ENCODE measurements at places on chromosomes 6 and 20.

DNA sequence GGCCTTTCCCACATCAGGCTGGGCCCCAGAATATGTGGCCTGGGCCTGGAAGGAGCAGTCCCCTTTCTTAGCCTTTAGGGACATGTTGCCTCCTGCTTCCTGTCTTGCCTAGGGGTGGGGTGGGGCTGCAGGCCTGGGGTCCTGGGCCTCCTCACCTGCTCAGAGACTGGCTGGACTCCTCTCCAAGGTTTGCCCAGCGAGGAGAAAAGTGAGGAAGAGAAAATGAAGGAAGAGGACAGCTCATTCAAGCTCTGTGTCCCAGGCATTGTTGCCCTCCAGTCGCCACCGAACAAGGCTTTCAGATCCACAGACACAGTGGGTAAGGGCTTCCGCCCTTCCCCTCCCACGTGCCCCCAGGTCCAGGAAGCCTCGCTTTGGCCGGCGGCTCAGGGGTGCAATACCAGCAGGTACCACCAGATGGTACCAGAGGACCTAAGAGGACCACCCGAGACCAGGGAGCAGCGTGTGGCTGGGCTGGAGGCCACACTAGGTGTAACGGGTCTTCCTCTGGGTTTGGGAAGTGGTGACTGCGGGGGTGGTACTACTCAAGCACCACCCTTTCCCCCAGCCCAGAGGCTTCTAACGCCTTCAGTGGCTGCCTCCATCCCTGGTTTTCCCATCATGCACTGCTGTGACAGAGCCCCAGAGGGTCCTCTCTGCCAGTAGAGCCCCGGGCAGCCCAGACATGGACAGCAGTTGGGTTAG, 5.5 kb upstream of the BAK1 start:
- peak; percentile 72 for DNase-seq

DNA sequence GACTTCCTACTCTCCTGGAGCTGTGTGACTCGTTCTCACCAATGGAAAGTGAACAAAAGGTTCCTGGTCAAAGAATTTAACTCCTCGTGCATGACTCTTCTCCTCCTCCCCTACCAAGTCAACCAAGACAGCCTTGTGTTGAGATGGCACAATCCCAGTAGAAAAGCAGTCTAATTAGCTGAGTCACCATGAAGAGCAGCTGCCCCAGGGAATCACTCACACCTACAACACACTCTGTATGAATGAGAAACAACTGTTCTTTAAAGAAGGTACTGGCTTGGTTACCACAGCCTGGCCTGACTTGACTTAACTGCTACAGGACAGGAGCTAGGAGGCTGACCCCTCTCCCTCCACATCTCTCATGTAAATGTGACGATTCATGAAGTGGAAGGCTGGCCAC, 2.9 kb upstream of the HLA-DOB start:
- DNase-seq, result no peak

GRCh38 chr6:154111025-154111424, 72.0 kb downstream of the OPRM1 start:
- DNase-seq, result no peak

DNA sequence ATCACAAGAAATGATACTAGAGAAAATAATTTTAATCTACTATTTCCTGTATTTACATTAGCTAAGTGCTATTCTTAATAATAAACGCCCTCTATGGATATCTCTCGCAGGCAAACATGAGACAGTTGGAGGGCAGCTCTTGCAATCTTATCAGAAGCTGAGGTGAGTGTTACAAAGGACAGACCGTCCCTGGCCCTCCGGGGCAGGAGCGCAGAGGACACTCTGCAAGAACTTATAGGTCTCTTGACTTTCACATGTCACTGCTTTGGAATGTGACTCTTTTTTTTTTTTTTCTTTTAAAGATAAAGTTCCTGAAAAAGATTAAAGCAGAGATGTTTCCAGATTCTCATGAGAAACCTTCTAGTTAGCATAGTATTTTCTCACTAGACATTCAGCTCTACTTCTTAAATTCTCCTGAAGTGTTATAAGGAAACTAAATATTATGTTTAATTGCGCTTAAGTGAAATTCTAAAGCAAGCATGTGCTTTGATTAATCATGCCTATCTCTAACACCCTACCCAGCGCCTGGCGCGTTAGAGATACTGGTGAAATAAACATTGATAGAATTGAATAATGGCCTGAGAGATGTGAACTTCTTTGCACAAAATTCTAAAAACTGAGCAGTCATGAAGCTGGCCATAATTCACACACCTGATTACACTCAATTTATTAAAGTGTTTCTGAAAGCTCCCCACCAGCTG, 57.4 kb downstream of the SYTL3 start:
- no peak for DNase-seq

GRCh38 chr20:16385462-16385861, 187.8 kb downstream of the KIF16B start:
- DNase-seq, result no peak

- DNase-seq, result no peak
Observed at GRCh38 chr20:63091901-63092659, 85.3 kb upstream of the BHLHE23 start.

GRCh38 chr6:31305703-31306219, 33.9 kb upstream of the HLA-C start:
- DNase-seq, result no peak

- DNase-seq, result no peak
Observed at GRCh38 chr6:20846602-20847028, 312.4 kb downstream of the CDKAL1 start.

DNA sequence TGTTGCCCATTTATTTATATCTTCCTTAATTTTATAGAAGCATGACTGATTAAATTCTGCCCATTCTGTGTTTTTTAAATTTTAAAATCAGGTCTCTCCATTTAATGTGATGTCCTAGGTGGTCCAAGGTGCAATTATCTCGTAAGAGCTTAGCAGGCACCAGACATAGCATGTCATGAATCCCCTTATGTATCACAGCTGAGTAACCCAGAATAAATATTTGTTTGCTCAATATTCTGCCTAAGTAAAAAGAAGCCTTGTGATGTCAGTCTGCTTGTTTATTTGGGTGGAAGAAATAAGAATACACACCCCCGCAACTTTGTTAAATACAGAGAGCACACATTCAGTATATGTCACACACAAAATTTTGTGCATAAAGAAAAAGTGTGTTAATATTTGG, 211.3 kb downstream of the FARS2 start:
- DNase-seq, result no peak

- no peak for DNase-seq
Observed at GRCh38 chr6:18477301-18477941, 90.3 kb downstream of the RNF144B start.

DNA sequence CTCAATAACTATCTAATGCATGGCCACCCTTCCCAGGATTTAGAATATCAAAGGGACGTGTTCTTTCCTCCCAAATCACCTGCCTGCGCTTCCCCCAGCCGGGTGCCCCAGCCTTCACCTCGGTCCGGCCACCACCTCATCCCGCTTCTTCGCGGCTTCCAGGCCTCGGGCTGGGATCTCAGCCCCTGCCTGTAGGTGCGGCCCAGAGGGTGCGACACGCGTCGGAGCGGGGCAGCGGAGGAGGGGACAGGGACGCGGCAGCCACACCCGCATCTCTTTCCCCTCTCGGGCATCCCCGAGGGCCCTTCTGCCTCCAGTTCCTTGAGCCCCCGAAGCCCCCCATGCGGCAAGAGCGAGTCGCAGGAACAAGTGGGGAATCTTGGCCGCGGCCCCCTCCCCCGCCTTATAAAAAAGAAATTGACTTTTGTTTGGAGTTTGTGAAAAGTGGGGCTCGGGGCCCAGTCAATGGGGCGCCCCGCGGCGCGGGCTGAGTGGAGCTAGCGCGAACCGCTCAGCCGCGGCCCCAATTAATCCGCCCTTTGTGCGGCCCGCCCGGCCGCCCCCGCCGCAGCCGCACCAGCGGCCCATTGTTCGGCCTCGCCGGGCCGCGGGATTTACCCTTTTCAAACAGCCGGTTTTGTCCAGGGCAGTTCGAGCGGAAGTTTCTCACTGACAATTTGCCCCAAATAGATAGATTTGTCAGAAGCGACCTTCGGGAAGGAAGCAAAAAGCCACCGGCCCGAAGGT, 8.4 kb upstream of the NR2E1 start:
- no peak for DNase-seq

DNA sequence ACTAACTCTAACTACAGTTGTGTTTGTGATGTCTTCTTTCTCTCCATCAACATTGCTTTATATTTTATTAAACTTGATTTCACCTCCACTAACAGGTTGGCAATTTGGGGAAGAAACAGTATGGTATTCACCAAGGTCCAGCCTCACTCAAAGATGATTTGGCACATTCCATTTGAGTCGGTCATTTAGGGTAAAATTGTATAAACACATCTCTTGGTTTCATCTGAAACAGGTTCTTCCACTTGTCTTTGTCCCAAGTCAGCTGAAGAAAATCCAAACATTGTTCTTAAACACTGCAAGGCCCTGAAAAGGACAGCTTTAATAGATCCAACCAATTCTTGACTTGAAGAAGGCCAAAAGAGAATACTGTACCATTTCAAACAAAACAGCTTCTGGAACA, 104.9 kb upstream of the NT5E start:
- DNase-seq, result no peak

- DNase-seq, result no peak
Observed at GRCh38 chr6:137272403-137272802, 53.2 kb upstream of the IFNGR1 start.

DNA sequence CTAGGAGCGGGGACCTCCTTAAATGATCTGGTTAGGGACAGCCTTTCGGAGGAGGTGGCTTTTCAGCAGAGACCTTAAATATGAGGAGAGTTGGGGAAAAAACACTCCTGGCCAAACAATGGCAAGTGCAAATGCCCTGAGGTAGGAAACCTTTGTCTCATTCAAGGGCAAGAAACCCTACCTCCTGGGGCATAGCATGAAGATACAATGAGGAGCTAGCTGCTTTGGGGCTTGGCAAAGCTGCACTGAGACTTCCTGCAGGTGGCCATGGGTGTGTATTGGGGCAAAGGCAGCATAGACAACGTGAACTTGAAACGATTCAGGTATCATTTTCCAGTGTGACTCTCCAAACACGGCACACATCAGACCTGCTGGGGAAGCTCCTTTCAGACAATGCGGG, 30.7 kb downstream of the PMEPA1 start:
- no peak for DNase-seq

DNA sequence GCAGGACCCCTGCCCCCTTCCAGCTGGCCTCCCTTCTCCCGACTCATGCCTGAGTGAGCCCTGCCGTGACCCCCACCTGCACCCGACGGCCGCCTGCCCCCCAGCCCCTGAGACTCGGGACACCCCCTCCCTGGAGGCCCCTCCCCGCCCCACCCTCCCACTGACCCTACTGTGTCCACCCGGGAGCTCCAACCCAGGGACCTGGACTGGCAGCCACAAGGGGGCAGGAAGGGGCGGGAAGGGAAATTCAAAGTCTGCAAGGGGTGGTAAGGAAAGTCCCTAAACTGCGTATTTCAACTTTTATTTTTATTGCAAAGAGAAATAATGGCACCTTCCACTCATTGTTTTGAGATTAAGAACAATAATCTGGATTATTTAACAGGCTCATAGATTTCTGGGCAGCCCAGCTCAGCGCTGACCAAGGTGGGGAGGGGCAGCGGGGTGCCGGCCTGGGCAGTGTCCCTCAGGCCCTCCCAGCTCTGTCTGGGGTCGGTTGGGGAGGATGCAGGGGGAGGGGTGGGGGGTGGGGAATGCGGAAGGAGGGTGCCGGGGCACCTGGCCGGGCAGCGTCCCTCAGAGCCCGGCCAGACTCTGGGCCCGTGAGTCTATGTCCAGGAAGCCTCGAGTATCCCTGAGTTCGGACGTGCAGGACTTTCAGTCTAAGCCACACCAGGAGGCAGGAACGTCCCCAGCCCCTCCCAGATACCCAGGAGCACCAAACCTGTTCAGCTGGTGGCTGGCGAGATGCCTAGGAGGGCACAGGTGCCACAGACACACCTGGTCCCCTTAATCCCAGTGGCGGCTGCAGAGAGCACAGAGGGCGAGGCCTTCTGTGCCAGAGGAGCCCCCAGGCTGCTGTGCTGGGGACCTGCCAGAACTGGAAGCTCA, 1.3 kb upstream of the PTK6 start:
- peak; percentile 92 for DNase-seq

- no peak for DNase-seq
Observed at GRCh38 chr20:3927486-3928291, 38.5 kb downstream of the PANK2 start.

GRCh38 chr20:8244637-8245036, 112.6 kb downstream of the PLCB1 start:
- DNase-seq, result peak; percentile 39

- no peak for DNase-seq
Observed at GRCh38 chr20:12570371-12570770, 438.4 kb upstream of the SPTLC3 start.

DNA sequence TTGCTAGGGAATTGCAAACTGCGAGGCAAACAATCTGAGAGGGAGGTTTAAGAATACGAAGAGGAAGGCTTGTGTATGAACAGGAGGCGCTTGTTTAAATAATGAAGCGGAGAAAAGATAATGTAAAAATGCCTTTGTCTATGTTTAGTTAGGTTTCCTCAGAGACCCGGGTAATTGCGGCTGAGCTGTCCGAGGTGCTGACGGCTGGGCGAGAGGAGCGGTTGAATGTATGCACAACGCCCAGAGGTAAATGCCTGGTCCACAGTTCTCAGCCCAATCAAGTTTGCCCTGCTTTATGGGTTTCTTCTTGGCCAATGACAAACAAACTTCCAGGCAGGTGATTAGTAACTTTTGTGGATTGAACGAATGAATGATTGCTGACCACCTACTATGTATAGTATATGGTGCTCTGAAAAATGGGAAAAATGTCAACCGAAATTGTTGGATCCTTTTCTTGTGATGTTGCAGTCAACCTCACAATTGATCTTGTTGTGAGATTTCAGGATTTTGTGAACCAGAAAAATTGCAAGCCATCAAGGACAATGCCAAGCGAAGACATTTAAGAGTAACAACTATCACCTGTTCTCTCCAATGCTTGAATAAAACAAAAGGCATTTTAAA, 38.3 kb upstream of the SLC32A1 start:
- DNase-seq, result peak; percentile 14

- DNase-seq, result no peak
Observed at GRCh38 chr20:18984238-18985200, 170.9 kb downstream of the SCP2D1 start.

DNA sequence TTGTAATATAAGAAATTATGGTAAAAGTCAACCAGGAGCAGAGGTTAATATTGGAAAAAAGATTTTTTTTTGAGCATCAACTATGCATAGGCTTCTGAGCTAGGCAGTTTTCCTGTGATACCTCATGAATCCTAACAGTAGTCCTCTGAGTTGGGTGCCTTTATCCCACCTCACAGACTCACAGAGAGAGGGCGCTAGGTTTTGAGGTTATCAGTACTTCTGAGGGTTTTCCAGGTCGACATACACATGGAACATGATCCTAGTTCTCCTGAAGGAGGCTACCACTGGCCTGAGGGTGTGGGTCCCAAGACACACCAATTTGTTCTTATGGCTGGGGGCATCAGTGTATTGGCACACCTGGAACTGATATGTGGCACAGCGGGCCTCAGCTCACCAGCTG, 358.8 kb upstream of the JAG1 start:
- no peak for DNase-seq

Data from prostate gland (tissue), 2 donors.